ENCODE measurements at places on chromosomes 1 and 21.

GRCh38 chr1:59976194-59977074 lies 49.9 kb upstream of the CYP2J2 start:
- DNase-seq: peak; percentile 37

DNA sequence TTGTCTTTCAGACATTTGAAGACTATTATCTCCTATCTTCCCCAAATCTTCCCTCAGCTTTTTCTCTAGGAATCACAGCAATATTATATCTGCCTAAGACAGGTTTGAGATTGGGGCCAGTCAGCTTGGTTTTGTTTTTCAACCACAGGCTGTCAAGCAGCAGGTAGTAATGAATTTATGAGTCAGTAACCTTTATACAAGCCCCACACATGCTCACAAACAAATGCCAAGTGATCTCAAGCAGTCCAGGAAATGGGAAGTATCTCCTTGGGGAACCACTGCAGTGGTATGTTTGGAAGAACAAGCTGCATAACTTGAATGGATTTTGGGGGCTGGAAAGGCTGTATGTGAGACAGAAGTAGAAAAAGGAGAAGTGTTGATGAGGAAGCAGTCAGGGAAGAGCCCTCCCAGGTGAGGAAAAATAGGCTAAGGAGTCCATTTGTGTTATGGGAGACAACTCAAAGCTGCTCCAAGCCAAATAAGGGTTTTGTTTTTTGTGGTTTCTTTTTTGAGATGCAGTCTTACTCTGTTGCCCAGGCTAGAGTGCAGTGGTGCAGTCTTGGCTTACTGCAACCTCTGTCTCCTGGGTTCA lies 2.1 kb downstream of the DHDDS start:
- no peak for DNase-seq

- no peak for DNase-seq
Observed at GRCh38 chr1:7641587-7642417, 129.3 kb upstream of the VAMP3 start.

- DNase-seq: no peak
Observed at GRCh38 chr1:209265301-209265700, 318.2 kb upstream of the CAMK1G start.

GRCh38 chr1:61687901-61688300 lies 37.0 kb downstream of the TM2D1 start:
- no peak for DNase-seq

DNA sequence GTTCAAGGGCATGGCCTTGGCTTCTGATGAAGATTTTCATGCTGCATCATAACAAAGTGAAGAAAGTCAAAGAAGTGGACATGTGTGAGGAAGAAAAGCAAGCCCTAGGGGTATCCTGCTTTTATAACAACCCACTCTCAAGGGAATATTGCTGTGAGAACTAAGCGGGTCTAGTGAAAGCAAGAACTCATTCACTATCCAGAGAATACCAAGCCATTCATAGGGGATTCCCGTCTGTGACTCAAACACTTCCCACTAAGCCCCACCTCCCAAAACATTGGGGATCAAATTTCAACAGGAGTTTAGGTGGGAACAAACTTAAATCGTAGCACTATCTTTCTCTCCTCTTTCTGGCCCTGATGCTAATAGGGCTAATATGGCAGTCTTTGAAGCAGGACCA lies 98.5 kb upstream of the CTTNBP2NL start:
- no peak for DNase-seq

- peak; percentile 34 for DNase-seq
Observed at GRCh38 chr1:154698320-154699096, 90.5 kb upstream of the ADAR start.

DNA sequence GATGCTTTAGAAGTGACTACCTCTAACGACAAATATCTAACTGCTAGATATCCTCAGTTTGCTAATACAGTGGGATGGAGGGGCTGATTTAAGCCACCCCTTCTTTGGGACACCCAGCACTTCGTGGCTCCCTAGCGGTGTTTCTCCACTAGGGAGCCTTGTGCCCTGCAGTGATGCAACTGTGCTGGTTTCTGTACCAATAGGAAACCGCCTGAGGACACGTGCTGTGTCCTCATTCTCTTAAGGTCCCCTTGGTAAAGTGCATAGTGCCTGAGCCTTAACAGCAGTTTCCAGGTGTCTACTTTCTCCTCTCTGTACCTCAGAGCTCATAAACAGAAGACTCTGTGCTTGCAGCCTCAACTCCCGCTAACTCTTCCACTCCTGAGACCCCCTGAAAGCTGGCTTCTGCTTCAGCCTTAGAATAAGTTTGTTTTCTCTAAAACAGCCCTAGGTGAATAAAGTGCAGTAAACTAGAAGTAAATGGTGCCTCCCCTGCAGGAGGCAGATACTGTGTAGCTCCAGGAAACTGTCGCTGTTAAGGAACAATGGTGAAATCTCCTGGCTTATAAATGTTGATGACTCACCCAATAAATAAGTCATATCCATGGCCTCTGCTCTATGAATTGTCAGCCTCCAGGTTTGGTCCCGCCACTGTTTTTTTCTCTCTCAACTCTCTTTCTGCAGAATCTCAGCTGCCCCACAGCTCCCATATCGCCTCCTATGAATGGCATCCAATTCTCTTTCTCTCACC lies 130.4 kb downstream of the AK5 start:
- DNase-seq: no peak

DNA sequence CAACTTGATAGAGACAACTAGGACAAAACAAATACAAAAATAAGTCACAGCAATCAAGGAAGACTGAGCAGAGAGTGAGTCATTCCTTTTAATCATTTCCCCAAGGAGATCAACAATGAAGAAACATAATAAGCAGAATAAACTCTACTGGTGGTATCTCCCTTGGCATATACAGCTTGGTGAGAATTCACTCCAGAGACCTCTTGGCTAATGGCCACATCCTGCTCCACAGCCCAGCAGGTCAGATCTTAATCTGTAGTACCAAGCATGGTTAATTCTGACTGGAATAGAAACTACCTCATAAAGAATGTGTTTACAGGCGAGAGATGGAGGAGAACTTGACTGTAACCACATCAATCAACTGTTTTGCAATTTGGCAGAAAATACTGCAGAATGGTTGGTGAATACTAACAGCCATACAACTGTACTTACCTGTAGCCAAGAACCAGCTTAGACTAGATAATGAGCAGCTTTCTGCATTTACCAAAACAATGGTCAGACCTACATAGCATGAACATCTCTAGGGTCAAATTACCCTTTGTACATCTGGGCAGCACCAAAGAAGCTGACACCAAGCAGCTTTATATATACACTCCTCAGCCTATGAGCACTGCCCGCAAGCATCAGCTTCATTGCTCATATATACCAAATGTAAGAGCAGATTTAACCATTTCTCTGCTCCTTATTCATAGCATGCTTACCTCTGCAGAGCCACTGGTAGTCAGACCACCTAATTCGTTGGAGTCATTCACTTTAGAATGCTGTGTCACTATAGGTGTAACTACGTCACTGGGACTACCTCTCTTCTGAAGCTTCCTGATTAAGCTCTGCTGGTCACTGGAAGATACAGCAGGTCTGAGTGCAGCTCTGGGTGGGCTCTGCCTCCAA lies 51.0 kb downstream of the KIAA0319L start:
- peak; percentile 92 for DNase-seq

DNA sequence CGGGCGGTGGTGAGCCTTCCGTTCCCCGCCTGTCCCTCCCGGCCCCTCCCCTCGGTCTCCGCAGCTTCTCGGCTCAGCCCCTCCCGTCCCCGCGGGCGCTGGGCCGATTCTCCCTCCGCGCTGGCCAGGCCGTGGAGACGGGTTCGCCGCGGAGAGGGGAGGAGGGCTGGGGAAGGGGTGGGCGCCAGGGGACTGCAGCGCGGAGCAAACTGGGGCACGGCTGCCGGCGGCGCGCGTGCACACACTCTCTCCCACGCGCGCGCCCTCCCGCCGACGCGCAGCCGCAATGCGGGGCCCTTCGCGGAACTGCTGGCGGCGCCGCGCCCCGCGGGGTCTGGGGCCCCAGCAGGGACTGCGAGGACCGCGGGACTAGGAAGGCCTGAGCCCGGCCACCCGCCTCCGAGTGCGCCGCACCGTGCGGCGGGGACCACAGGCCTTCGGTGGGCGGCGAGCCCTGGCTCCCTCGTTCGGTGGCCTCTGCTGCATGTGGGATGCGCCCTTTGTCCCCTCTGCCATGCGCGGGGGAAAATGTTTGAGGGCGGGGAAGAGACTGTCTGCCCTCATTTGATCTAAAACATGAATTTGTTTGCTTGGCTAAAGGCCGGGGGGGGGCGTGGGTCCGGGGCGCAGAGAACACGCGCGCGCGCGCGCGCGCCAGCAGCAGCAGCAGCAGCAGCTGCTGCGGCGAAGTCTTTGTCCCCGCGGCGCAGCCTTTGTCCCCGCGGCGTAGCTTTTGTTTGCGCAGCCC lies 90.7 kb upstream of the VAMP3 start:
- peak; percentile 13 for DNase-seq

DNA sequence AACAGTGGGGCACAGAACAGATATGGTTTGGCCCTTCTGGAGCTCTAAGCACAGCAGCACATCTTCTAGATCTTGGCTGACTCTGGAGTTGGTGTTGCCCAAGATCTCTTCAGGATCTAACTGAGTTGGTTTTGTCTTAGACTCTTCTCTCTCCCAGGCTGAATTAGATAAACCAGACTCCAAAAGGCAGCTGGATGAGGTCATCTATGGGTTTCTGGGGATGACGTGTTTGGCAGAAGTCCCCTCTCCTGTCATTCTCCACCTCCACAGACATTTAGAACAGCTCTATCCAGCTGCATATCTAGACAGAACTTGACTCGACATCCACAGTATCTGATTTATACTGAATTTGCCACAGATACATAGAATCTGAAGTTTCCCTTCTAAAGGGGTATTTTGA lies 75.3 kb downstream of the ST6GALNAC5 start:
- DNase-seq: no peak

- no peak for DNase-seq
Observed at GRCh38 chr1:54310439-54311328, 95.5 kb downstream of the SSBP3 start.

GRCh38 chr1:182143825-182144645 lies 82.5 kb upstream of the ZNF648 start:
- DNase-seq: no peak

DNA sequence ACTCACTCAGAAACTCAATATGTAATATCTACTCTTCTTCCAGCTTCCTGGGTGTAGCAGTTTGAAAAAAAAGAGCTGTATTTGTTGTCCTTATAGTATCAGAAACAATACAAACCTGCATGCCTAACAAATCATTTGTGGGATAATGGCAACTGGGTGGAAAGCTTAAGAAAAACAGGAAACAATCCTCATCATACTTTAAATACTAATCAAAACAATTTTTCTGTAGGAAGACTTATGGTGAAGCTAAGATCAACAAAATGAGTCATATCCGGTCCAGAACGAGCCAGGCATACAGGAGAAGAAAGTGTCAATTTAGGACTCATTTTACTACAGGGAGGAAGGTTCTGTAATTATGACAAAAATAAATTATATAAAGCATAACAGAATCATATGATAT lies 181.8 kb upstream of the ADGRL4 start:
- DNase-seq: no peak

DNA sequence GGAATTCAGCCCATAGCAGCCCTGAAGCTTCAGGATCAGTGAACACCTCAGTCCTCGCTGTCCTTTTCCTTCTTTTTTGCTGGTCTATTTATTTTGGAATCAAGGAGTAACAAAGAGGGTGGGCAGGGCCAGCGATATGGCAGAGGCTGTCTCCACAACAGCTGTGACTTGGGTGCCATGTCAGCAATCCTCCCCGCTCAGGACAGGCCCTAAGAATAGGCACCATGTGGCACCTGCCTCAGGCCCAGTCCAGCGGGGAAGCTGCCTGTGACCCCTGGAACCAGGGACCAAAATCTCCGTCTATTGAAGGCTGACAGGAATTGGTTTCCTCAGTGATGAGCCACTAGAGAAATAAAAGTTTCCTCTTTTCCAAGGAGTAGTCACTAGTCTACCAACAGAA lies 58.6 kb upstream of the TNR start:
- no peak for DNase-seq

DNA sequence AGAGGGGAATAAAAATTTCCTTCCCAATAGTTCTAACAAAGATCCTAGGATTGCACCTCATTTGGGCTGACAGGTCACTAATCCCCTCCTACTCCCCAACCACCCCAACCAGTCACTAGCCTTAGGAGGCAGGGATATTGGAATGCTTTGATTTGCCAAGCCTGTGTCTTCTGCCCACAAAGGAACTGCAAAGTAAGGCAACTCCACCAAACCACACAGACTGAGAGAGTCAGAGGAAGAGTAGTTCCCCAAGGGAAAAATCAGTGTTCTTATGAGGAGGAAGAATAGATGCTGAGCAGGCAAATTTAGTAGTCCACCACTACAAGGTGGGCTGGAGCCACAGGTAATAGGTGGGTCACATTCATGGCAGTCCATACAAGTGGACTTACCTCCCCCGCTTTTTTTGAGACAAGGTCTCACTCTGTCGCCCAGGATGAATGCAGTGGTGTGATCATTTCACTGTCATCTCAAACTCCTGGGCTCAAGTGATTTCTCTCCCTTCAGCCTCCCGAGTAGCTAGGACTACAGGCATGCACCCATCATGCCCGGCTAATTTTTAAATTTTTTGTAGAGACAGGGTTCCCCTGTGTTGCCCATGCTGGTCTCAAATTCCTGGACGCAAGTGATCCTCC lies 3.7 kb upstream of the TMEM39B start:
- no peak for DNase-seq

DNA sequence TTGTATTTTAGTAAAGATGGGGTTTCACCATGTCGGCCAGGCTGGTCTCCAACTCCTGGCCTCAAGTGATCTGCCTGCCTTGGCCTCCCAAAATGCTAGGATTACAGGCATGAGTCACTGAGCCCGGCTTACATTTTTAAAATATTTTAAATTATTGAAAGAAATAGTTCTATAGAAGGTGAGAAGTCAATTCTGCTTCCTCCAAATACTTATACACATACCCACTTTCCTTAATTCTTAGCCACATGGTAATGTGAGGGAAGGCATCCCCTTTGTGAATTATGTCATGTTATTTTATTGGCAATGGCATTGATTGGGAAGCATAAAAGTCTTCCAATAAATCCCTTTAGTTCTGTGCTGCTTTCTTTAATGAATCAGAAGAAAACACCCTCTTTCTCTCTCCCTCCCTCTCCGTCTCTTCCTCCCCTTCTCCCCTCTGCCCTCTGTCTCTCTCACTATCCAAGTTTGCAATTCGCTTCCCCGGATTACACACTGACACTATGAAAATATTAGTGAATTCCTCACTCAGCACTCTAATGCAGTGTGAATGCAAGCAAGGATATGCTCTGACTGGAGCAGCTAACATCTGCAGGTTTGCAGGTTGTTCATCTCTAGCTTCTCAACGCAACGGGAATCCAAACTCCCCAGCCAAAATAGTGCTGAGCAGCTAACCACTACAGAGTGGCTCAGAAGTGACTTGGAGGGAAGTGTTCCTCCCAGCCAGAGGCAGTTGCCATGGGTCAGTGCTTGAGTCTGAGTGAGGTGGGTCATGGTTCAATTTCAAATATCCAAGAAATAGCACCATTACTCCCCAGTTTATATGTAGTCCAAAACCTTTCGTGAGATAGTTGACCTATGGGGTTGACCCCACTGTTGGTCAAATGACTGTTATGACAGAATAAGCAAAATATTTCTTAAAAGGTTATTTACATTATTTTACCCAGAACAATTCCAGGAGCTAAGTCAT lies 77.8 kb upstream of the CD55 start:
- DNase-seq: no peak
